ENCODE measurements at places on chromosomes 6 and 20.

DNA sequence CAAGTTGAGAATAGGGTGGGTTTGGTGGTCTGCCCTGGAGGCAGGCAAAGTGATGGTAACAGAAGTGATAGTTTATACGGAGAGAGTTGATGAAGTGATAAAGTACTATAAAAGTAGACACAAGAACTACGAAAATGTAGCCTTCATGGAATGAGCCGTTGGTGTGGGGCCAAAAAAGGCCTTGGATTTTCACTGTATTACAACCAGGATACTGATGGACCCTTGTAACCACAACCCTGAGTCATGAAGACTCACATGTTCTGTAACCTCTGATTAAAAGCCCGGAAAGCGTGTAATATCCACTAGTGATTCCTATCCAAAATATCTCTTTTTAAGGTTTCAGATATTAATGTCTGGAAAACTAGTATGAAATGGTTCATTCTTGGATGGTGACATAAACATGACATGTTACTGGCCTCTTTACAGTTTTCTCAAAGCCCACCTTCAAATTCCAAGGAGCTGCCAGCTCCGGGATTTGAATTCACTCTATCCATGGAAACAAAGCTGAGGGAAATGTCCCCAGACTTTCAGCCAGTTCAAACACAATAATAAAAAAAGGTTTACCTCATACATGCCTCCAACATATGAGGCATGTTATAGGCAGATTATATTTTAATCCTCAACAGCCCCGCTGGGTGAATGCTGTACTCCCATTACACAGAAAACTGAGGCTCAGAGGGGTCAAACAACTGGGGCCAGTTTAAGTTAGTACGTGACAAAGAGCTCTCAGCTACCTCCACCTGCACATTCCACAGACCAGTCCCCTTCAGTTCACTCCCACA lies 55.4 kb downstream of the MRPL14 start:
- DNase-seq, result no peak

DNA sequence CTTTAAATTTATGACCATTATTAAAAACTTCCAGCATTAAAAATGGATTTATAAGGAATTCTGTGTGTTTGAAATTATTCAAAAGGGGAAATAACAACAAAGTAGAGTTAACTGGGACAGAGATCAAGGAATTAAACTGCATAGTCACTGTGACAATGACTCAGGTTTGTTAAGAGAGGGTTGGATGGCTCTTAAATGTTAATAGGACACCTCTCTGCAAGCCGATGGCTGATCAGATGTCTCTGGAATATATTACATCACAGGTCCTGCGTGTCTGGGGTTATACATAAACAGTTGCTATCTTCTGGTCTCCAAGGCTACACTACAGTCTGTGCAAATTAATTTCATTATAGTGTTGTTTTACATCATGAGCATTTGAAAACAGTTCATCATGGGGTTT lies 574.3 kb downstream of the COL12A1 start:
- DNase-seq, result no peak

DNA sequence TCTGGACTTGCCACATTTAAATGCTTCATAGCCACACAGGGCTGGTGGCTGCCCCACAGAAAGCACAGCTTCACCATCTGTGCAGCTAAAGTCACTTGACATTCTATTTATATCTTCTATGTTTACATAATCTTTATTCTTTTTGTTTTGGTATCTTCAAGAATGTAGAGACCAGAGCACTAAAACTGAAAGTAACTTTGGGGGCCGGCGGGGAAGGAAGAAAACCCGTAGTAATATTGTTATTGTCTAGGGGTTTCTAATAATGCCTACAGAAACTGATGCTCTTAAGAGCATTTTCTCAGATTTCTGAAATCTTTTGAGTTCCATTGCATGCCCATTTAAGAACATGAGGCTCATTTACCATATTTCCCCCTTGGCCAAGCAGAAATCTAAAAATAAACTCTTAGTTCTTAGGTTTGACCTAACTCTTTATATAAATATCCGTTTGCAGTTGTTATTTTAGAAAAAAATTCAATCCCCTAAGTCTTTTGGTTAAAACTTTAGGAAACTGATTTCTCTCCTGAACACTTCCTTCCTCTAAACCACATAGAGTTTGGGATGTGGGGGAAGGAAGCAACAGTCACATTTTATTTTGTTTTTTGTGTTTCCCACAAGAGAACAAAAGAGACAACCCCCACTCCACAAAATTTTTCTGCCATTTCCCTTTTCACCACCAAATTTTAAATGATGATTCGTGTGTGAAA lies 207.6 kb downstream of the OGFRL1 start:
- no peak for DNase-seq

- no peak for DNase-seq
Measured at GRCh38 chr6:138499303-138500018, at the start of gene NHSL1. Gene NHSL1 (minus strand): TSS chr6:138499494. CDS start chr6:138499290, 204 bp downstream.

DNA sequence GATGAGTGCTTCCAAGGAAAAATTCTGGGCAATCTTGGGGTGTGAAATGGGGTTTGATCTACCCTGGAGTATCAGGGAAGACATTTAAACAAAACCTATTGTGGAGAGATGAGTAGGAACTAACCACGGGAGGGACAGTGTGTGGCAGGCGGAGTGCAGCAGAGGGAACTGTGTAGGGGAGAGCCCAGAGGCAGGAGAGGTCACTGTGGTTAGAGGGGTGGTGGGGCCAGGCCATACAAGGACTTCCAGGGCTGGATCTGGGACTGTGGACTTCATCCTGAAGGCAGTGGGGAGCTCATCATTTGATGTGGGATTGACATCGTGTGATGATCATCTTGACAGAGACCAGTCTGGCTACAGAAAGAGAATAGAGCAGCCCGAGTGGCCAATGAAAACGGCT lies 89.0 kb downstream of the TOX2 start:
- DNase-seq, result no peak

DNA sequence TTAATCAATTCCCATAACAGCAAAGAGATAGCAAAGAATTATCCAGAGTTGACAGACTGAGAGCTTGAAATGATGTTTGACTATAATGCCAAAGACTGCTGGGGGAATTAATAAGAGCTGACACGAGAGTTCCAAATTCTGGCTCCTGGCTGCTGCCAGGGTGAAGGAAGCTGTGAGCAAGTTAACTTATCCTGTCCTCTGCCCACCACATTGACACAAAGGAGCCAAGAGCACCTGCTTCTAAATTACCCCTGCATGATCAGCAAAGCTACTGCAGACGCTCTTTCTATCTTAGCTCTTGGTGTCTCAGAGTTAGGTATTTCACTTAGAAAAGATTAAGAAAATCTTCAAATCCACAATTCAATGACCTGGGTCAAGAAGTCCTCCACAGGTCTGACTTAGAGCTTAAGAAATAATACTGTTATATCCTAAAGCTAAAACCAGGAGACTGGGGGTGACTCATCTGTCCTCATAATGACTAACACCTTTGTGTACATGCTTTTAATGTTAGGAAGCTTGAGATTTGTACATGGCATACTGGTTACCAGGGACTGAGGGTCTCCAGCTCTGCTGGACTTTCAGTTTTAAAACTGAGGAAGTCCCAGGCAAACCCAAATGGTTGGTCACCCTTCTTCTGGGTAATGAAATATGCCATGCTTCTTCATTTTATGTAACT lies 13.2 kb upstream of the FRK start:
- no peak for DNase-seq

DNA sequence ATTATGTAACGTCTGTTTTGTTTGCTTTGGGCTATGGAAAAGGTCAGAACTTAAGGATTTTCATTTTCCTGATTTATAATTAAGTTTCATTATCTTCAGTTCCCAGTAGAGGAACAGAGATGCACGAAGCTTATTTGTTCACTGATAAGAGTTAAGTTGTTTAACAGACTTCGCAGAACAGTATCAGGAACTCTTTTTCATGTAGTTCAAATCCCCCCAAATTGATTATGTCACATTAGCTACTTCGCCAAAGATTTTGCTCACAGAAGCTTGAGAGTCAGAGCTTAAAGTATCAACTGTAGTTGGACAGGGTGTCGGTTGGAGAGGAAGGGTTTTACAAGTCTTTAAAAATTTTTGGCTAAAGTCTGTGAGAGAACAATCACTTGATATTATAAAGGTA lies 43.4 kb downstream of the ZHX3 start:
- no peak for DNase-seq

- no peak for DNase-seq
Measured at GRCh38 chr6:124967444-124967843, 5.2 kb downstream of the RNF217 start.
